Fibroblast of the conjunctiva (primary cell): ENCODE measurements at places on chromosomes 3 and 15.

DNA sequence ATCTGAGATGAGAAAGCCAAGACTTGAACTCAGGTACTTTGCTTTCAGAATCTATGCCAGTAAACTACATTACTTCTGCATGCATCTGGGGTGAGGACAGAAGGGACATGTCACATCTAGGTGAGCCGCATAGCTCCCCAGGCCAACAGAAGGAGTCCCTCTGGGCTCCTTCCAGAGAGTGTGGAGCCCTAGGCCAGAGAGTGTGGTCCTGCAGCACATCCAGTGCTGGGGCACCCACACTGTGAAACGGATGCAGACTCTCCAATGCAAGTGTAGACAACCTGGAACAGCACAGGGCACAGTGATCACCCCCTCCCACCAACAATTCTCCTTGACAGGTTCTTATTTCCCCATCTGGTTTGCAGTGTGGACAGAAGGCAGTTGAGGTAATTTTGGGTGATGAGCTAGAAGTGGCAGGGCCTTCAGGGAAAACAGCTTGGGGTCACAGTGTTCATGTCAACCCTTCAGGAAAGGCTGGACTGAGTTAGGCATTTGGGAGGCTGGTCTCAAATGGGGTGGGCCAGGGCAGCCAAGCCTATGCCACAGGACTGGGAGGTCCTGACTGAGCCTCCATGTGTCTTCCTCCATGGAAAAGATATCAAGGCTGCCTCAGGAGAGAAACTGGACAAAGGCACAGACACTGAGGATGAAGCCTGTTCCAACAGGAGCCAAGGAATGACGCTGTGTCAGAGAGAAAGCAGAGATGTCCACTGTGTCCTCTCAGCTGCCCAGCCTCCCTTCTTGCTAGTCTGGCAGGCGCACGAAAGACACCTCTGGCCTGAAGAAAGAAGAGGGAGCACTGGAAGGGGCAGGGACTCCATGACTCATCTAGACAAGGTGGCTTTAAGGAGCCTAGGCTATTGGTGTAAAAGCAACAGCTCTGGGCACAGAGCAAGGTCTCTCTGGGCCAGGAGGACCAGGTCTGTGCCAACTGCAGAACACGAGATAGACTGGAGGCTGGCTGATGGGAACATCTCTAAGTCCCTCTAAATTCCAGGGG lies 1.7 kb downstream of the PLCD1 start:
- DNase-seq = no peak

DNA sequence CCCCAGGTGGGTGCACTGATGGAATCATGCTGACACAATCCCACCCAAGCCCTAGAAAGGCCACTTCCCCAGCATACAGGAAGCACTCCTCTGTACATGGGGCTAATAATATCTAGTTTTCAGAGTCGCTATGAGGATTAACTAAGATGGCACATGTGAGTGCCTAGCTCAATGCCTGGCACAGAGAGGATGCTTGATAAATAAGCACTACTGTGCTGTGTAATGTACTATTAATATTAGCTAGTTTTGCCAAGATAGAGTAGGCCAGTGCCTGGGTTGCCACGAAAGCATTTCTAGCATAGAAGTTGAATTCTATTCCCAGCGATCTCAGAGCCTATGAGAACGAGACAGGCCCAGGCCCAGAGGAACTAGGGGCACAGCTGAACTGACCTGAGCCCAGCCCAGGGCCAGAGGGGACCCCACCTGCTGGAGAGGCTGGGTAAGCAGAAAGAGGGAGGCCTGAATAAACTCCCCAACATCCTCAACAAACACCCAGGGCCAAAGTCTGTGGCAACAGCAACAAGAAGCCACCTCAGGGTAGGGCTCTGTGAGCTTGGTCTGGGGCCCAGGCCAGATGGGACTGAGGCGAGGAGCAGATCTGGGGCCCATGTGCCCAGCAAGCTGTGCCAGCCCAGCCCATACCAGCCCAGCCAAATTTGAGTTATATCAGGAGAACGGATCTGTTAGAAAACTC lies 7.6 kb upstream of the SEMA7A start:
- no peak for DNase-seq

GRCh38 chr15:29226436-29227208 lies 43.0 kb downstream of the NSMCE3 start:
- DNase-seq = no peak

GRCh38 chr15:98581715-98582114 lies 66.6 kb upstream of the IGF1R start:
- no peak for DNase-seq

- no peak for DNase-seq
Measured at GRCh38 chr3:140148824-140149390, 213.9 kb downstream of the CLSTN2 start.

DNA sequence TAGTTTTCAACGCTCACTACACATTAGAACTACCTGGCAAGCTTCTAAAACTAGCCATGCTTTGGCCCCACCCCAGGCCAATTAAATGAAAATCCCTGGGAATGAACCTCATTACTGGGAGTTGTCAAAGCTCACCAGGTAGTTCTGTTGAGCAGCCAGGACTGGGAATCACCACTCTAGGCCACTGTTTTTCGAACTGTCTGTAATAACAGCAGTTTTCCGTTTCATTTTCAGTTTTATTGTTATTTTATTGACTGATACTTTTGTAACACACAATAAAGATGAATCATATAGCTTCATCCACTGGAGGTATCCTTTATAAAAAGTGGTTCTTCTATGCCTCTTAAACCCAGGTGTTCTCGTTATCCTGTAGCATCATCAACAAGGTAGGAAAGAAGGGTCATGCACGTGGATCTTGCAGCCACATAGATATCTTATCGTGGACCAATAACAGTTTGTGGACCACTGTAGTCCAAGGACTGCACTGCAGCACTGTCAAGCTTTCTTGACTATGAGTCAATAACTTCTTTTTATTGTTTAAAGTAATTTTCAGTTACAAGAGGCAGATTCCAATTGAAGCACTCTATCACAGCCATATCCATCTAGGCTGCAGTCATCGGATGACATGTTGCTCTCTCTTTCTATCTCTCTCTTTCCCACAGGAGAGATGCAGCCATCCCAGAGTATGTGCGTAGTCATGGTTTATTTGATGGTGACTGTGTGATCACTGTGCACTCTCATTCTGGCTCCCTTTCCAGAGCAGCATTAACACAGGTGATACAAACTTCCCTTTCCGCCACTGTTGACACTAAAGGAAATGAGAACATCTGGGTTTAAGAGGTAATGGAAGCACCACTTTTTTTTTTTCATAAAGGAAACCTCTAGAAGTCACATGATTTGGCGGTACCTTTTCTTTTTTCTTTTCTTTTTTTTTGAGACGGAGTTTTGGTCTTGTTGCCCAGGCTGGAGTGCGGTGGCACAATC lies 39.0 kb upstream of the BLM start:
- no peak for DNase-seq

- DNase-seq = no peak
Measured at GRCh38 chr3:169945313-169945712, 21.3 kb upstream of the SEC62 start.

DNA sequence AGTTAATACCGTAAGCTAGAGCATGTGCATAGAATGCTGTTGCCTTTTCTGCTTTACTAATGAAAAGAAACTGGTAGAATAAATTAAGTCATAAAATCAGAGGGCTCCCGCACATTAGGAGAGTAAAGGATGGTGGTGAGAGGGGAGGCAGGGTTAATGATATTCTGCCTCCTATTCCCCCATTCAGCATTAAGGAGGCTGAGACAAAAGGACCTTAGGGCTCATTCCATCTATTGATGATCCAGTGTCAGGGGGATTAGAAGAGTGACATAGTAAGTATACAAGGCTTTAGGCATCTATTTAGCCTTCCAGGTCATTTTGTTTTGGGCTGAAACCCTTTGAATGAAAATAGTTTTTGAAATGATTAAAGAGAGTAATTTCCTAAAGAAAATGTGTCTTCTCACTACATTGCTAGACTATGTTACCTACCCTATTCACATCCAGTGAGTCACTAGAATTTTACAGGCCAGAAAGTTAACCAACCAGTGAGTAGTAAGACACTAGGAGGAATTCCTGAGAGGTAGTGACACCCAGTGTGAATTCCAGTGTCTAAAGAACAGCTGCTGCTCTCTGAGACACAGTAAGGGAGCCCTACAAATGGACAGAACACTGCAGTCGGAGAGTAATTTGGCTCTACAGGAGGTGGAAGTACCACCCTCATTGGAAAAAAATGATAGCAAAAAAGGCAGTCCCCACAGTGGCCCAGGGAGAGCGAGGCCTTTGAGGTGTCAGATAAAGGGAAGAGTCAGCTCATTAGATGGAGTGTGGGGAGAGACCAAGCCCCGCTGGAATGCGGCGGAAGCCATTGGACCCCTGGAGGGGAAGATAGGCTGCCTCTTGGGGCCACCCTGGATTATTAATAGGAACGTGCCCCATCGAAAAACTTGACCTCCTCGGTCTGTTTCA lies 67.6 kb downstream of the TUSC7 start:
- DNase-seq = no peak

DNA sequence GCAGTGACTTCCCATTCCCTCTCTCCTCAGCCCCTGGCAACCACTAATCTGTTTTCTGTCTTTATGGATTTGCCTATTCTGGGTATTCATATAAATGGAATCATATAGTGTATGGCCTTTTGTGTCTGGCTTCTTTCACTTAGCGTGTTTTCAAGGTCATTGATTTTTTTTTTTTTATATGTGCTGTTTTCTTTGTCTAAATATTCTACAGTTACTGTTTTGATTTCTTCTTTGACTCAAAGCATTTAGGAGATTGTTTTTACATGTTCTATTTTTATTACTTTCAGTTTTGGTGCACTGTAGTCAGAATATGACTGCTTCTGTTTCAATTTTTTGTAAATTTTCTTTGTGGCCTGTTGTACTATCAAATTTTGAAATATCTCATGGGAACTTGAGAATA lies 71.9 kb upstream of the RNU6-1 start:
- no peak for DNase-seq

DNA sequence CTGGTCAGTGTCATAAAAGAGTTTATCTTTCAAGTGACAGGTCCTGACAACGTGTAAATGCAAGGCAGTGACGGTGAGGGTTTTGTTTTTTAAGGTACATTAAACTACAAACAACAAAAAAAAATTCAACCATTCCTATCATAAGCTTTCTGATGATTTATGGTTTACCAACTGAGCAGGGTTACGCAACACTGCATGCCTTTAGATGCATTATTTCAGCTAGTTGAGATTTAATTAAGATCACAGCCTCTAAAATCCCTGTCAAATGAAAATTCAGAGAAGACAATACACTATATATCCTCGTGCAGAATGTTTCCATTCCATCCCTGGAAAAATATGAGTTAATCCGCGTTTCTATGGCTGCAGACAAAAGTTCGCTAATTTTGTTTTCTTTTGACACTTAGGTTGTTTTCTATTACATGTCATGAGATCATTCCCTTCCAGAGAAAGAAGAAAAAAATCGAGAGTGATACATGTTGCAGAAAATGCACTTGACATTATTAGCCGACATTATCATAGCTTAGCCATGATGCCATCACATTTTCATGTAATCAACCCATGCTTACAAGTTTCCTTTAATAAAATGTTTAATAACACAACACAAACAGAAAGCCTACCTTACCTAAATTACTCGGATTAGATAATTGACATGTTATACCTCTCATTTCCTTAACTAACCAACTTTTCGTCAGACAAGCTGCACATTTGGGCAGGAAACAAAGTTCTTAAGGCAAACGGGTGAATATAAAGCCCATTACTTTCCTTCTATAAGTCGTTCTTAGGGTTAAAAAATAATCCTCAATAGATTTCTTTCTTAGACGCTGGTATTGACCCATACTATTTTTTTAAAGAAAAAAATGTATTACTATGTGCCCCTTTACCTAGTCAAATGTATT lies 521.2 kb downstream of the FOXP1 start:
- no peak for DNase-seq

DNA sequence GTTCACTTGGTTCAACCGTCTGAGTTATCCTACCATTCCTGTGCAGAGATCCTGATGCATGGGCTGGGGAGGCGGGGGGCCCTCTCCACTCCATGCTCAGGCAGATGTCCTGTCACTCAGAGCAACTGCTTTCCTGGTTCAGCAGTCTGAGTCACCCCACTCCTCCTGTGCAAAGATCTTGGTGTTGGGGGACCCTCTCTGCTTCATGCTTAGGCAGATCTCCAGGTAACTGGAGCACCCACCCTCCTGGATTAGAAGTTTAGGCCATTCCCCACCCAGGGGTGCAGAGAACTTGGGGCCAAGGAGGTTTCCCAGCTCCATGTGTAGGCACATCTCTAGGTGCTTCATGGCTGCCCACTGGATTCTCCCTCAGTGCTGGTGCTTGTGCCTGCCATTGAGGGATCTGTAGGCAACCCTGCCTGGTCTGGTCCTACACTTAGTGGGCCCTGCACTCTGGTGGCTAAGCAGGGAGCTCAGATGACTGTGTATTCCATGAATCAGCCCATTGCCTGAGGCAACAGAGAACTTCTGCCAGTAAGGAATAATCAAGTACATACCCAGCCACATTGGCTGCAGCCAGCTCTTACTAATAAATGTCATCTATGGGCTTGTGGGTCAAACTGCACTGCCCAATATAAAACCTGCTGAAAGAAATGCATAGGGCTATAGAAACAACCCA lies 465.4 kb upstream of the THBS1 start:
- no peak for DNase-seq

- no peak for DNase-seq
Measured at GRCh38 chr3:13539292-13539638, 9.7 kb upstream of the FBLN2 start.

DNA sequence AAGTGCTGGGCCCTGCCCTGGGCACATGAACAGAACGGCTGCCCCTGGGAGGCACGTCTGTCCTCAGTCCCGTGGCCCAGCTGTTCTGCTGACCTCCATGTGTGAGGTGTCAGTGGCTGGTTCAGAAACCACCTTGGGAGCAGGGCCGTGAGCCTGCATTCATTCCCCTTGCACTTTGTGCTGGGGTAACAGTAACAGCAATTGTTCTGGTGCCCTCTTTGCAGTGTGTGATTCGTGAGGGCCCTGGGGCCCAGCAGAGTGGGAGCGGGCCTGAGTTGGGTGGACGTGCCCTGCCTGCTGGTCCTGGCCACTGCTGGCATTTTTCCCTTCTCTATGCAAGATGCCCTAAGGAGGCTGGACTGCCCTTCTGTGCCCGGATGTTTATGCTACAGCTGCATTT lies 50.4 kb upstream of the MYZAP start:
- DNase-seq = no peak

DNA sequence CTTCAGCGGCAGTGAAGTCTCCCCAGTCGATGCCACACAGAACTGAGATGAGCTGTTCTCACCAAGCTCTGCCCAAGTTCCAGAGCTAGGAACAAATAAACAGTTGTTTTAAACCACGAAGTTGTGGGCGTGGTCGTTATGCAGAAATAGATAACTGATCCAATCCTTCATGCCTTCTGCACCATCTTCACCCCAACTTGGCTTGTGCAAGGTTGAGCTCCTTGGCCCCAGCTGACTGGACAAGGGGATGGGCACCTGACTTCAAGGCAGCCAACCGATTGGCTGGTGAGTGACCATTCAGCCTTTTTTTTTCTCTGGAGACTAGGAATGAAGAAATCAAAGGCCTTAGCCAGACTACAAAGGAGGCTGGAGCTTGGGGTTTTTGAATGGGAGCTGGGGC lies 23.9 kb downstream of the LINGO1 start:
- no peak for DNase-seq
